ENCODE measurements at places on chromosomes 1 and 21.

DNA sequence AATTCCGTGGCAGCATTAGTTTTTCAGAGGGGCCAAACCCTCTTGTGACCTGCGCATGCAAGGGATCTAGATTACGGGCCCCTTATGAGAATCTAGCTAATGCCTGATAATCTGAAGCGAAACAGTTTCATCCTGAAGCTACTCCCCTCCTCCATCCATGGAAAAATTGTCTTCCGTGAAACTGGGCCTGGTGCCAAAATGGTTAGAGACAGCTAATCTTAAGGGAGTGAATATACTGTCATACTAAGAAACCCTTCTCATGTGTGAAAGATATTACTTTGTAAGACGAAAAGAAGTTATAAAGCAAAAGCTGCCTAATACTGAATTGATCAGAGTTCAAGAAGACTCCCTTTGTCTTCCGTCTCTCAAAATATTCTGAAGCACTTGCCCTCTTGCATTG, 166.3 kb downstream of the DUSP10 start:
- no peaks in the 10 kb centered on the region for H3K36me3 ChIP-seq
- H3K4me3 ChIP-seq: no peak overlapping the region
- no peaks in the 10 kb centered on the region for H3K27me3 ChIP-seq
- no peak for DNase-seq
- no peak overlapping the region for H3K27ac ChIP-seq

- H3K4me1 ChIP-seq: peaks cover 31% of the 10 kb centered on the region
- H3K27ac ChIP-seq: peak overlapping the region; percentile 77
- DNase-seq: no peak
- H3K4me3 ChIP-seq: no peak overlapping the region
- no peaks in the 10 kb centered on the region for H3K36me3 ChIP-seq
- H3K27me3 ChIP-seq: no peaks in the 10 kb centered on the region
These were observed 135.8 kb upstream of the B3GALT2 start for GRCh38 chr1:193322211-193322610.

DNA sequence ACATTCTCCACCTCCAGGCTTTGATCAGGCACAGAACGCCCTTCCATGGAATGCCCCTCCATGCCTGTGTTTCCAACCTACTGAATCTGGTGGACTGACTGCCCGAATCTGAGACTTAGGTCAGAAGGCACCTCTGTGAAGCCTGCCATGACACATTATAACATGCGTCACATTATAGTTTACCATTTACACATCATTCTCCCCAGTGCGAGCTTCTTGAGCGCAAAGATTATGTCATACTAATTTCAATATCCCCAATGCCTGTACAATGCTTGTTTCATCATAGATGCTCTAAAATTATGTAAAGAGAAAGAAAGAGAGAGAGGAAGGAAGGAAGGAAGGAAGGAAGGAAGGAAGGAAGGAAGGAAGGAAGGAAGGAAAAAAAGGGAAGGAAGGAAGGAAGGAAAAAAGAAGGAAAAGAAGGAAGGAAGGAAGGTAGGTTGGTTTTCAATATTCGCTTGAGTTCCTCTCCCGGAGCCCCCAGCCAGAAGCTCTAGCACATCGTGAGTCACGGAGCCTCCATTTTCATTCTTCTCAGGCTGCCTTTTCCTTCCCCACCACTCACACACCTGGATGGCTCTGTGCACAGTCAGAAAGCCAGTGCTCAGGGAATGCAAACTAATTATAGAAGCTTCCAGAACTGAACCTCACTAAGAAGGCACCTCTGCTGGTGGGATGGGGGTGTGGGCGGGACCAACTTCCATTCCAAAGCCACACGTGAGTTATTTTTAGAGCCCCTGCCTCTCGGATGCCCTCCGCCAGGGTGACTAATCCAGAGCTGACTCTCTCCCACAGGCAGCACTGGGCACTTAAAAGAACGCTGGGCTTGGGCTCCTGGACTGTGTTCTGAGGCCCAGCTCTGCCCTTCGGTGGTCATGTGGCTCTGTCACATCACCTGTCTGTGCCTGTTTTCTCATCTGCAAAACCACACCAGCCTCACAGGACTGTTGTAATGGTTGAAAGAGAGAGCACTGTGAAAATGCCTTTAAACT, 27.4 kb downstream of the LAMB3 start:
- H3K4me3 ChIP-seq: no peak overlapping the region
- H3K27me3 ChIP-seq: no peaks in the 10 kb centered on the region
- H3K27ac ChIP-seq: no peak overlapping the region
- H3K36me3 ChIP-seq: peaks cover 66% of the 10 kb centered on the region
- no peak for DNase-seq
- no peaks in the 10 kb centered on the region for H3K4me1 ChIP-seq

- no peak overlapping the region for H3K4me3 ChIP-seq
- DNase-seq: no peak
- H3K27me3 ChIP-seq: no peaks in the 10 kb centered on the region
- no peak overlapping the region for H3K27ac ChIP-seq
- no peaks in the 10 kb centered on the region for H3K4me1 ChIP-seq
These were observed 271.0 kb downstream of the DSCAM start for GRCh38 chr21:40575976-40576375.

DNA sequence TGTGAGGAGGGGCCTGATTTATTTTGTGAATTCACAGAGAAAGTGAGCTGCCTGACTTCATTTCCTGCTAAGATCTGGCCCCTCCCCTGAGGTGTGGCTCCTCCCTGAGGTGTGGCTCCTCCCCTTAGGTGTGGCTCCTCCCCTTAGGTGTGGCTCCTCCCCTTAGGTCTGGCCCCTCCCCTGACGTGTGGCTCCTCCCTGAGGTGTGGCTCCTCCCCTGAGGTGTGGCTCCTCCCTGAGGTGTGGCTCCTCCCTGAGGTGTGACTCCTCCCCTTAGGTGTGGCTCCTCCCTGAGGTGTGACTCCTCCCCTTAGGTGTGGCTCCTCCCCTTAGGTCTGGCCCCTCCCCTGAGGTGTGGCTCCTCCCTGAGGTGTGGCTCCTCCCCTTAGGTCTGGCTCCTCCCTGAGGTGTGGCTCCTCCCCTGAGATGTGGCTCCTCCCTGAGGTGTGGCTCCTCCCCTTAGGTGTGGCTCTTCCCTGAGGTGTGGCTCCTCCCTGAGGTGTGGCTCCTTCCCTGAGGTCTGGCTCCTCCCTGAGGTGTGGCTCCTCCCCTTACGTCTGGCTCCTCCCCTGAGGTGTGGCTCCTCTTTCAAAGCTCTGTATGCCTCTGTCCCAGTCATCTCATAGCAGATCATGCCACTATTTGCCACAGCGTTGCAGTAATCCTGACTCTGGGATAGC, 26.9 kb upstream of the LRRC3 start:
- H3K4me3 ChIP-seq: no peak overlapping the region
- H3K36me3 ChIP-seq: no peaks in the 10 kb centered on the region
- H3K4me1 ChIP-seq: no peaks in the 10 kb centered on the region
- no peak overlapping the region for H3K27ac ChIP-seq
- H3K27me3 ChIP-seq: no peaks in the 10 kb centered on the region

- no peaks in the 10 kb centered on the region for H3K36me3 ChIP-seq
- no peaks in the 10 kb centered on the region for H3K27me3 ChIP-seq
- no peak overlapping the region for H3K4me3 ChIP-seq
- H3K27ac ChIP-seq: no peak overlapping the region
- H3K4me1 ChIP-seq: no peaks in the 10 kb centered on the region
These were observed 302.4 kb upstream of the TMPRSS15 start for GRCh38 chr21:18705971-18706370.

GRCh38 chr1:76336931-76337371, 262.4 kb downstream of the ST6GALNAC3 start:
- no peaks in the 10 kb centered on the region for H3K27me3 ChIP-seq
- no peaks in the 10 kb centered on the region for H3K36me3 ChIP-seq
- H3K27ac ChIP-seq: no peak overlapping the region
- no peak overlapping the region for H3K4me3 ChIP-seq
- H3K4me1 ChIP-seq: no peaks in the 10 kb centered on the region
- no peak for DNase-seq

- no peaks in the 10 kb centered on the region for H3K36me3 ChIP-seq
- peaks cover 16% of the 10 kb centered on the region for H3K27me3 ChIP-seq
- DNase-seq: no peak
- H3K4me3 ChIP-seq: no peak overlapping the region
- peaks cover 2% of the 10 kb centered on the region for H3K4me1 ChIP-seq
These were observed 36.5 kb upstream of the ARHGEF16 start for GRCh38 chr1:3417934-3418333.

GRCh38 chr1:10170239-10170574, 40.2 kb upstream of the KIF1B start:
- no peak for DNase-seq
- no peak overlapping the region for H3K4me3 ChIP-seq
- H3K27me3 ChIP-seq: no peaks in the 10 kb centered on the region
- H3K36me3 ChIP-seq: peaks cover 17% of the 10 kb centered on the region
- H3K4me1 ChIP-seq: no peaks in the 10 kb centered on the region

GRCh38 chr1:150558761-150559655, 9.8 kb downstream of the ADAMTSL4 start:
- H3K36me3 ChIP-seq: no peaks in the 10 kb centered on the region
- H3K4me1 ChIP-seq: peaks cover 33% of the 10 kb centered on the region
- H3K27ac ChIP-seq: no peak overlapping the region
- H3K27me3 ChIP-seq: no peaks in the 10 kb centered on the region
- DNase-seq: no peak

- H3K27me3 ChIP-seq: peaks cover 64% of the 10 kb centered on the region
- H3K36me3 ChIP-seq: no peaks in the 10 kb centered on the region
These were observed at the start of gene RHOU for GRCh38 chr1:228734881-228735801. TSS of gene RHOU (plus strand) at chr1:228735479. CDS start at chr1:228735743, 264 bp downstream.

GRCh38 chr1:230857077-230857476, 11.2 kb downstream of the C1orf198 start:
- H3K4me3 ChIP-seq: no peak overlapping the region
- no peaks in the 10 kb centered on the region for H3K36me3 ChIP-seq
- DNase-seq: no peak
- no peaks in the 10 kb centered on the region for H3K4me1 ChIP-seq

DNA sequence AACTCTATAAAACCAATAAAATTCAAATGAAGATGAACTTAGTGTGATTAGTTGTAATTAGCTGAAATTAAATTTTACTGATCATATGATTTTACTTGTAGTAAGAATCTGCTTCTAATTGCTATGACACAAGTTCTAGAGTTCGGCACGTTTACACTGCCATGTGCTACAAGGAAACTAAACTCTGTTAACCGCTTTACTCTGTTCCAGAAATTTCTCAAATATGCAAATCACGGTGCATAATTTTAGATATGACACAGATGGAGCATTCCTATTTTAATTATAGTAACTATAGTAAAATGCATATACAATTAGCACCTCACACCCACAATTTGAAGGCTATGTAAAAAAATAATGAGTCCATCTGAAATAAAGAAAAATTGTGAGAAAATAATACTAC, 14.8 kb downstream of the HEATR1 start:
- no peak overlapping the region for H3K27ac ChIP-seq
- peaks cover 17% of the 10 kb centered on the region for H3K36me3 ChIP-seq
- H3K4me3 ChIP-seq: no peak overlapping the region
- DNase-seq: no peak
- H3K27me3 ChIP-seq: no peaks in the 10 kb centered on the region

DNA sequence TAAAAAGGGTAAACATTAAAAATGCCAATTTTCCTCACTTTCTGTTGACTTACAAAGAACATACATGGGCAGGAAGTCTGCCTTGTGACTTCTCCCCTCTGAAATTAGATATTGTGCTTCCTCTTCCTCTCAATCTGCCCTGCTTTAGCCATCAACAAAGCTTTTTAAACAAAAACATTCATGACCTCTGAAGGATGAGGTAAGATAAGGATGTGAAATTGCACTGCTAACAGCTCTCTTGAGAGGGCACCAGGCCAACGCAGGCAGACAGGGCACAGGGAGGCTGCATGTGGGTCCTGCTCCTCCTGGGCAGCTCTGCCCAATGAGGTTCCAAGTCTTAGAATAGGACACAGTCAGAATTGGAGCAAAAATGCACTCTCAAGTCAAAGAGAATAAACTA, 62.1 kb downstream of the DEGS1 start:
- no peak overlapping the region for H3K27ac ChIP-seq
- no peak for DNase-seq
- H3K36me3 ChIP-seq: peaks cover 11% of the 10 kb centered on the region
- H3K27me3 ChIP-seq: no peaks in the 10 kb centered on the region
- no peaks in the 10 kb centered on the region for H3K4me1 ChIP-seq

DNA sequence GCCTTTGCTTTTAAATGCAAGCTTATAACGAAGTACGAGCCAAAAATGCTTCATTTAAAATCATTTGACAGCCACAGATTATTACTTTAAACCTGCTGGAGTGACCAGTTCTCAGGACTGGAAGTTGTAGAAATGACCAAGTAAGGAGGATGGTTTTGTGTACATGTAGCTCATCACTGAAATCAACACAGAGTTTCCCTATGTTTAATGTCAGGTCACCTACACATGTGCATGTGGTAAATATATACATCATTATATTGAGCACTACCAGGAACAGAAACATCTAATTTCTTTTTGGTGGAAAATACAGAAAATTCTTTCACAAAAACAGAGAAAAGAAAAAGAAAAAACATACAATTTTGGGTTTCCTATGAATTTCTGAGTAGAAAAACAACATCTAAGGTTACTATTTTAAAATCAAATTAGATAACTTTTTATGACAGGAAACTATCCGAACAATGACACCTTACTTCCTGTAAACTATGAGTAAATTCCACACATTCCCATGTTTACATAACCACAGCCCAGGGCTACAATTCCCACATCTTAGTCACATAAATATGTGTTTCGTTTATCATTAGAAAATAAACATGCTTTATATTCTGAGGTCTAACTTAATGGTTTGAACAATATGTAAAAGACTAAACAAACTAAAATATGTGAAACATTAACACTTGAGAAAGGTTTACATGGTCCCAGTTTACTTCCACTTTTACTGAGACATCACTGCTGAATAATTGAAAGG, 73.6 kb downstream of the ZNF281 start:
- no peak overlapping the region for H3K4me3 ChIP-seq
- H3K4me1 ChIP-seq: peaks cover 18% of the 10 kb centered on the region
- H3K27ac ChIP-seq: peak overlapping the region; percentile 42
- H3K27me3 ChIP-seq: no peaks in the 10 kb centered on the region
- no peak for DNase-seq

DNA sequence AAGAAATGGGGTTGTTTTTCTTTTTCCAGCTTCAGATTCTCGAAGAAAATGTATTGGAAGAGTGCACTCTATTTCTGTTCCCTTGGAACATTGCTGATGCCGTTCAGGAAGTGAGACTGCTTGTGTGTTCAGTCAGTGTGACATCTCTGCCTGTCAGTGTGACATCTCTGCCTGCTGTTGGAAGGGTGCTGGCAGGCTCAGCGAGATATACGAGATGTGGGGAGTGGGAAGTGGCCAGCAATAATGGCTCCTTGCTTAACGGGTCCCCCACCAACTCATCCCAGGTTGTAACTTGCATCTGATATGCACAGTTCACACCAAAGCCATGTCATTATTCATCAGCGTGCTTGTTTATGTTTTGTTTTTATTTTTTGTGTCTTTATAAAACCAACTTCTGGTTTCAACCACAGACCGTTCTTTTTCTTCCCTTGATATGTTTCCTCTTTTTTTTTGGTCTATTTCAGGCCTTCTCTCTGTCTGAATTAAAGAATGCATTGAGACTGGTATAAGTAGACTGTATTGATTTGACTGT, 145.4 kb downstream of the GALNT2 start:
- H3K27me3 ChIP-seq: no peaks in the 10 kb centered on the region
- H3K4me3 ChIP-seq: no peak overlapping the region
- no peak for DNase-seq
- no peaks in the 10 kb centered on the region for H3K4me1 ChIP-seq

GRCh38 chr21:25752416-25752815, 17.6 kb downstream of the GABPA start:
- no peak overlapping the region for H3K27ac ChIP-seq
- H3K4me1 ChIP-seq: no peaks in the 10 kb centered on the region
- H3K36me3 ChIP-seq: peaks cover 6% of the 10 kb centered on the region

Measured in keratinocyte (primary cell).